Hematopoietic multipotent progenitor cell treated with erythropoietin and hydrocortisone succinate and interleukin-3 and kit ligand, for 6 days (in vitro differentiated cells): ENCODE measurements at places on chromosomes 5 and 9.

GRCh38 chr5:83665631-83666030, 55.0 kb downstream of the HAPLN1 start:
- no peak for DNase-seq

DNA sequence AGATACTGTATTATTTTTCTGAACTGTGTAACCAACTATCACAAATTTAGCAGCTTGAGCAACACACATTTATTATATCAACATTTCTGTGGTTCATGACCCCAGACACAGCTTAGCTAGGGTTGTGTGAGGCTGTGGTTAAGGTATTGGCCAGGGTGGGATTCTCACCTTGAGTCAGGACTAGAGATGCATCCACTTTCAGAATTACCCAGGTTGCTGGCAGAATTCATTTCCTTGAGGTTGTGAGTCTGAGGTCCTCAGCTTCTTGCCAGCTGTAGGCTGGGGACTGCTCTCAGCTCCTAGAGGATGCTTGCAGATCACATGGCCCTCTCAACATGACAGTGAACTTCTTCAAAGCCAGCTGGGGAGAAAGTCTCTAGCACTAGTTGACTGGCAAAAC, 122.5 kb upstream of the RASGRF2 start:
- DNase-seq: no peak

- DNase-seq: no peak
These were observed 265.2 kb upstream of the RASA1 start for GRCh38 chr5:87002485-87002884.

DNA sequence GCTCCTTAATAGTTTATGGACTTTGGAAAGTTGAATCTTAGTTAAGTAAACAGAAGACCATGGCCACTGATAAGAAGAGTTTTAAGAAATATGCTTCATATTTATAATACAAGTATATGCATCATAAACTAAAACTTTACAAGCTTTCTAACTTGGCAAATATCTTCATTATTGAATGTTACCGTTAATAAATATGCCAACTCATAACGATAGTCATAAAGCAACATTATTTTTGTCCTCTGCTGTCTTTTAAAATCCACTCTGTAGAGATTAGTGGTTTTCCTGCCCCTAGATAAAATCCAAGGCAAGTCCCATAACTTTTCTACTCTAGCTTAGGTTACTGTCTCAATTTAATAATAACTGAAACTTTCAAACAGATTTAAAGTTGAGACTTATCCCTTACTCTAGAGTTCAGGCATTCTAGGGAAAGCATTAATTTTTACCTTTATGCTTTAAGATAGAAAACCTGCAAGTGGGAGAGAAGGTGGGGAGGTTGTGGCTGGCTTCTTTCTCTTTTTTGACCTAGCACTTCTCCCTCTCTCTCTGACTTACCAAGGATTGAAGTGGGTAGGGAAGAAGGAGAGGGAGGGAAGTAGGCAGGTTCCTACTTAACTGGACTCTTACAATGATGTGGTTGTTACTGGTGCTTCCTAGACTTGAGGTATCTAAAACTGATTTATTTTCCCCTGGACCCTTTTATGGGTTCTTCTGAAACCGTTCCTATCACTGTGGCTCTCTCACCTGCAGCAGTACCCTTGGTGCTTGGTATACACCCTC, 29.6 kb downstream of the RNF145 start:
- DNase-seq: no peak

DNA sequence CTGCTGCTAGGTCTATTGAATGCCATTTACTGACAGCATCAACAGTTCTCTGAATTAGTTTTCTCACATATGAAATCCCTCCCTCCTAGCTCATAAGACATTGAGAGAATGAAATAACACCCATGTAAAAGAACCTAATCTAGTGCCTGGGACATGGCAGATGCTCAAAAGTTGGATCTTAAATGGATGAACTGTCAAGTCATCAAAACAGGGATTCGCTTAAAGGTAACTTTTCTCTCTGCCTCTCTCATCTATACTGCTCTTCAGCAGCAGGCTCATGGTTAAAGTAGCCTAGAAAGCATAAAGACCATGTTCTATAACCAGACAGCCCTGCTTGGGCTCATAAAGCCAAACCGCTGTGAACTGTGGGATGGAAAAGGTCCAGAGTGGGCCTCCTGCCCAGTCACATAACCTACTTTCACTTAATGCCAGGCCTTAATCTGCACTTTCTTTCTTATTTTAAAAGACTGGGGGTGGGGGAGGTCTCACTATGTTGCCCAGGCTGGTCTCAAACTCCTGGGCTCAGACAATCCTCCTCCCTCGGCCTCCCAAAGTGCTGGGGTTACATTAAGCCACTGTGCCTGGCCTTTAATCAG, 3.7 kb downstream of the TMEM245 start:
- no peak for DNase-seq

- no peak for DNase-seq
These were observed 31.5 kb downstream of the EHMT1 start for GRCh38 chr9:137650259-137650658.

GRCh38 chr9:76618762-76619161, 145.5 kb upstream of the PCA3 start:
- no peak for DNase-seq

GRCh38 chr9:85909390-85909789, 31.6 kb upstream of the NAA35 start:
- DNase-seq: no peak

GRCh38 chr5:129474544-129474943, 14.4 kb downstream of the ADAMTS19 start:
- DNase-seq: peak; percentile 13

DNA sequence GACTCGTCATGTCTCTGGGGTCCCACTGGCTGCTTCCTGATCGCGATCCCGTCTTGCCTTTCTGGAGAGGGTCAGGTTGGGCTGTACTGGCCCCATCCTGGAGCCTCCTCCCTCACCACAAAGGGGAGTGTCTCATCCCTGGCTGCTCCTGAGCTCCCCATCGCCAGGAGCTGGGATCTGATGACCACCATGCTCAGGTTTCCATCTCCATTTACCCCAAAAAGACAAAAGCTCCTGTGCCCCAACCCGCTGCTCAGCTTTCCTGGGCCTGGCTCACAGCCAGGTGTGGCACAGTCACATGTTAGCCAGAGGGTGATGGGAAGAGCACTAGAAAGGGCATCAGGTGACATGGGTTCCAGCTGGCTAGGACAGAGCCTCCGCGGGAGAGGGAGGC, 47.3 kb upstream of the CDKN2AIPNL start:
- DNase-seq: no peak

GRCh38 chr5:159095151-159095721, 4.5 kb downstream of the EBF1 start:
- no peak for DNase-seq

DNA sequence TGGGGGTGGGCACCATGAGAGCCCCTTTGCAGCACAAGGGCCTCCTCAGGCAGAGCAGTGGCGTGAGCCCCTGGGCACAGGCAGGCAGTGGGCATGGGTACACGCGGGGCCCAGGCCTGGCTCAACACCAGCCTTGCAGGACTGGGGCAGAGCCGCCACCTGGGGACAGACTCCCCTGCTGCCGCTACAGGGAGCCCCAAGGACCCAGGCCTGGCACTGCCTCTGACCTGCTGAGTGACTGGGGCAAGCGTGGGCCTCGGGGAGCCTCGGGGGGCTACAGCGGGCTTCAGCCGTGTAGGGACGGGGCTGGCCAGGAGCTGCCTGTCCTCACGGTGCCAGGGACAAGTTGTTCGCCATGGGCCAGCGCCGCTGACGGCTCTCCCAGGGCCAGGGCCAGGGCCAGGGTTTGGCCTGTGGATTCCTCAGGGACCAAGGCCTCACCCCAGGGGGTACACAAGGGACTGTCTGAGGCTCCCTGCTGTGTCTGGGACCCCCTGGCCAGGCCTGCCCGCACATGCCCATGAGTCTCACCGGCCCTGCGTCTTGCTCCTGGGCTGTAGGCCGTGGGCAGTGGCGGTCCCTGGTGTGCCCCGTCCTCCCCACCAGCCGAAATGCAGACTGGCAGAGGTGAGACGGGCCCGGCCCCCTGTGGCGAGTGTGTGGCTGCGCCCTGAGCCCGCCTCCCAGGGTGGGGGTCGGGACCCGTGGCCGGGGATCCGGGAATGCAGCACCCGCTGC, 42.5 kb downstream of the KCNT1 start:
- DNase-seq: no peak

- peak; percentile 9 for DNase-seq
These were observed 1.9 kb downstream of the HOMER1 start for GRCh38 chr5:79512049-79512448.

DNA sequence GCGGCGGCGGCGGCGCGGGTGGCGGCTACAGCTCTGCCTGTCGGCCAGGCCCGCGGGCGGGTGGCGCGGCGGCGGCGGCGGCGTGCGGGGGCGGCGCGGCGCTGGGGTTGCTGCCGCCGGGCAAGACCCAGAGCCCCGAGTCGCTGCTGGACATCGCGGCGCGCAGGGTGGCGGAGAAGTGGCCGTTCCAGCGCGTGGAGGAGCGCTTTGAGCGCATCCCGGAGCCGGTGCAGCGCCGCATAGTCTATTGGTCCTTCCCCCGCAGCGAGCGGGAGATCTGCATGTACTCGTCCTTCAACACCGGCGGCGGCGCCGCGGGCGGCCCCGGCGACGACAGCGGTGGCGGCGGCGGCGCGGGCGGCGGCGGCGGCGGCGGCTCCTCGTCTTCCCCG, 296 bp downstream of the ZSWIM6 start:
- DNase-seq: peak; percentile 47

- DNase-seq: no peak
These were observed 84.6 kb upstream of the LIFR start for GRCh38 chr5:38641003-38641402.

DNA sequence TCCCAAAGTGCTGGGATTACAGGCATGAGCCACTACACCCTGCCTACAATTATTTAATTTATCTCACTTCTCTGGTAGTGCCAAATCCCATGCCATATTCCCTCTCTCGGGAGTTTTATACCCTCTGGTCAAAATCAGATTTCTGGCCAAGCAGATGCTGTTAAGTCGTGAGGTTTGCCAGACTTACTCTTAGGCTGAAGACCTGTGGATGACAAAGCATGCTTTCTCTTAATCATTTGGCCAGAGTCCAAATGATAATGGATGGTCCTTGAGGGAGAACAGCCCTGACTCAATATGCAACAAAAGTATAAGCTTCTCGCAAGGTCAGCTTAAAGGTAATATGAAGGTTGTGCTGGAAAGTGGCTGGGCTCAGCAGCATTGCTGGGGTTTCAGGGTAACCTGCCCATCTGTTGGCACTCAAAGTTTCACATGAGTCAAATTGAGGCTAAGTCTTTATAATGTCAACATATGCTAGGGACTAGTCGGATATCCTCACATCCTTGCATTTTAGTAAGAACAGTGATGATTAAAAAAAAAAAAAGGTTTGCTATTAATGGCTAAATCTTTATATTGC, 280.1 kb downstream of the KIF4B start:
- no peak for DNase-seq

DNA sequence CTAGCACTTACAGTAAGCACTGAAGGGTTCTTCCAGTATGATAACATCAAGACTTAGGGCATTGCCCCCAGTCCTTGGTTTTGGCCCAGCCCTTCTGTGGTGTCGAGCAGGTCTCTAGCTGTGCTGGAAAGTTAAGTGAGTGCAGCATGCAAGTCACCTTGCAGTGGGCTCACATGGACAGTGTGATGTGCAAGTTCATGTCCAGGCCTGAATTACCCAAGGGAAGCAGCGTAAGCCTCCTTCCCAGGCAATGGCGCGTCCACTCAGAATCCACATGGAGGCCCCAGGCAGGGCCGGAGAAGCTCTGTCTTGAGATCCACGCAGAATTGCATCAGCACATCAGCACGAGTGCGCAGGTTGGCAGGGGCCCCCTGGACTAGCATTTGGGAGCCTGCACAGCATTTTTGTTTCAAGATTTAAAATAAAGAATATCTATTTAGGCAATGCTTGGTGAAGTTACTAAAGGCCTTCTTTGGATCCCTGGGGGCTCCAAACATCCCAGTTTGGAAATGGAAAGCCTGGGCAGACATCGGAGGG, 108.4 kb upstream of the ALDH1B1 start:
- no peak for DNase-seq

DNA sequence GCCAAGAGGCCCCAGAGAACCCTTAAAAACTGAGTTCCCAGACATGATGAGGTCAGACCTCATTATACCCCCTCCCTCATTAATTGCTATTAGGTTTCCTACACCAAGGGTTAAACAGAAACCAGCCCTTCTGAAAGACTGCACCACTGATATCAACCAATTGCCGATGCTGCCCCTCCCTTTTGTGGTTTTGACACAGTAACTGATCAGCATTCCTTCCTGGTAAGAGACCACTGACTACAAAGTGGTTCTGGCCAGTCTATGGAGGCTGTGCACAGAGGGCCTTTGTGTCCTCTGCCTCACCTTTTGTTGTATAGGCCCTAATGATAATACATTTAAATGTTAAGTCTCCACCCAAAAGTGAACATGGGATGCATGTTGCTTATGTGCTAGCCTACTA, 201.5 kb downstream of the FRMD3 start:
- peak; percentile 69 for DNase-seq

GRCh38 chr5:180860273-180860886, 696 bp downstream of the ZFP62 start:
- peak; percentile 89 for DNase-seq

- no peak for DNase-seq
These were observed 28.2 kb downstream of the RGS7BP start for GRCh38 chr5:64534033-64534432.

DNA sequence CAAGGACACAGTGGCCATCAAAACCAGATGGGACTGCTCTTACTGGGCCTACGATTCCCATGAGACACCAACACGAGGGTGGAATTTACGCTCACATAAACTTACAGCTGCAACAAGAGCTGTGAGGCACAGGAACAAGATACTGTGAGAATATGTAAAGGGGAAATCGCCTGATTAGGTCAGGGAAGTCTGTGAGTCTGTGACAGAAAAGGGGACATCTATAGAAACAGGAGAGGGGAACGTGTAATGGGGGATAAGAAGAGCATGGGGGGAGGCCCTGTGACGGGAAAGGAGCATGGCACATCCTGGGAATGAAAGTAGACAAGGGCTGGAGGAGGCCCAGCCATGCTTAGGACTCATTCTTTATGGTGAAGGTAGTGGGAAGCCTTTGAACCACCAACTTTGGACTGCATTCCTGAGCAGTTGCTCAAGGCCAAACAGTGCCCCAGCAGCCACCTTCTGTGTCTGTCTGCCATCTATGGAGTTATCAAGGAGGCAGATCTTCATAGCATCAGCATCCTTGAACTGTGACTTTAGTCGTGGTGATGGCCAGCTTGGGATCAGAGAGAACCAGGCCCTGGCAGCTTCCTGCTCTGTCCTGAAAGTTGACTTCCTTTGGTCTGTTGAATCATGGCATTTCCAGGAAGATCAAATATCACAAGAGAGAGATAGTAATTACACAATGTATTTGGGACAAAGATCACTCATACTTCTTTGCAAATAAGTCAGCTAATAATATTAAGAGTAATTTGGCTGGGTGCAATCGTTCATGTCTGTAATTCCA, 87.9 kb upstream of the FAM169A start:
- no peak for DNase-seq

- DNase-seq: no peak
These were observed 30.0 kb downstream of the GFPT2 start for GRCh38 chr5:180323160-180323559.
